ENCODE measurements at places on chromosomes 6 and 20.

GRCh38 chr6:259316-259715 lies 33.0 kb upstream of the DUSP22 start:
- DNase-seq = no peak

DNA sequence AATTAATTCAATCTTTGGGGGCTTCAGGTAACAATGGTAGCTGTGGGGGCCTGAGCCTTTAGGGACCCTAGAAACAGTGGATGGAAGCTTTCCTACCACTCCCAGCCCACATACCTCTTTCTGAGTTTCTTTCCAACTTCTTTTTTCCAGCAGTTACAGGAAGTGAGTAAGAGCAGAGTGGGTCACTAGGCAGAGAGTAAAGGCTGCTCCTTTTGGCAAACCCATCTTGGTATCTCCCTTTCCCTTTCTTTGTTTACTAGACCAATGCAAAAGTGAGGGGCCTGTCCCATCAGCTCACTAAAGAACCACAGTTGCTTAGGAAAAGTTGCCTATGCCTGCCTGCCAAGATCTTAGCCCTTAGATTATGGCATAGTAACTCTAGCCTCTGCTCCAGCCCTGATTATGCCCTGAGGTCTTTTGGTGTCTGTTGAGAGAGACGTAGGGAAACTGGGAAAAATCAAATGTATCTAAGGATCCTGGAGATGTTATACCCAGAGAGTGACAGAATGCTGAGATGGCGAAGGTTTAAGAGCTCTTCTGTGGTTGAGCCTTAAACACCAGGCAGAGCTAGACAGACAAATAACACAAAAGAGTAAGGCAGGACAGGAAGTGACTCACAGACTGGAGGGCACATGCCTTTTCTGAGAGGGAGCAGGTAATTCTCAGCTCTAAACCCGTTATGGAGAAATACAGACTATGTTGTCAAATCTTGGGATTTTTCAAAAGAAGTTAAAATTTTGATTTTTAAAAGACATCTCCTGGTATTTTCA lies 31.3 kb downstream of the TRMT6 start:
- no peak for DNase-seq

- DNase-seq = no peak
Observed at GRCh38 chr20:3815703-3816315, 4.5 kb upstream of the AP5S1 start.

- DNase-seq = no peak
Observed at GRCh38 chr6:98525860-98526259, 308.5 kb upstream of the POU3F2 start.

DNA sequence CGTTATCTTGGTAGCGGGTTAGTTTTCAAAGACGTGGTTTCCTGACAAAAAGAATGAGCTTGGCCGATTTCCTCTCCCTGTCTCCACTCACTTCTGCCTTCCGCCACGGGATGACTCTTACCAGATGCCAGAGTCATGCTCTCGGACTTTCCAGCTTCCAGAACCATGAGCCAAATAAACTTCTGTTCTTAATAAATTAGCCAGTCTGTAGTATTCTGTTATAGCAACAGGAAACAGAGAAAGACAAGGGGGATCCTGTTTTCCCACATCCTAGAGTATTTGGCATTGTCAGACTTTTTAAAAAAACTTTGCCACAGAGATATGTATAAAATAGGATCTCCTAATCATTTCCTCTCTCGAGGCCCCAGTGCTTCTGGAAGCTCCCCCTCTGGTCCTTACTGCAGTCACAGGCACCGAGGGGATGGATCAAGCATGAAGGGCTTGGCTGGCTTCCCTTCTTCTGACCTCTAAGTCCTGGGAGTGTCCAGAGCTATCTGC lies 84.9 kb upstream of the NAA20 start:
- no peak for DNase-seq

DNA sequence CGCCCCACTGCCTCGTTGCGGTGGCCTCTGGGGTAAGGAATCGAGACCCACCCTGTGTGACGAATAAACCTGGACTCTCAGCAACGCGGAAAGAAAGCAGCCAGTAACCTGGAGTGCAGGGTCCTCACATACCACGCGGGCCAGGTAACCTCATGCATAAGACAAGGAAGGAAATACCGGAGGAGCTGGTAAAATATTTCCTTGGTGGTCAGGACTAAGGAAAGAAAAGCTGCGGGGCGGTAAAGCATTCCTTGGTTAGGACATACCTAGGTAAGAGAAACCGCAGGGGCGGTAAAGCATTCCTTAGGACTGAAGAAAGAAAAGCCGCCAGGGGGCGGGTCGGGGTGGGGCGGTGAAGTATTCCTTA lies 80.7 kb downstream of the SYTL3 start:
- DNase-seq = no peak

DNA sequence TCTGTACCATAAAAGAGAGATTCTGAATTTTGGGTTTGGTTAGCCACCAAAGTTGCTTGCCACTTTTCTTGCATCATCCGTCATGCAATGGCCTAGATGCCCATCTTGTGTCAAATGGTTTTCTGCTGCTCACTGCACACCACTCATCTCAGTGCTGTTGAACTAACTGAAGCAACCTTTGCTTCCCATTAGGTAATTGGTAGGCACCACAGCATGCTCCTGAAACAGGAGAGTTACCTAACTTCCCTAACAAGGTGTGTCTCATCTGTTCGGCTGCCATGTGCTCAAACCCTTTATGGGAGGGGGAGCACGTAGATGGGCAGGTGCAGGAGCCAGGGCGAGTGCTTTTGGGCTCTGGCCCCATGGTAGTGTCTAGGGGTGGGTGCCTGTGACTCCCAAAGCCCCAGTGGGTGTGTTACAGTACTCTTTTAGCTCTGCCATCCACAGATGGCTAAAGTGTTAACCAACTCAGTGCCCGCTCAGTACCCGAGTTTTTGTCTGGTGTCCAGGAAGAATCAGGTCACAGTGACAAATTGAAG lies 147.4 kb upstream of the SPACA1 start:
- no peak for DNase-seq

GRCh38 chr20:62902926-62903615 lies 23.2 kb downstream of the DIDO1 start:
- no peak for DNase-seq

GRCh38 chr20:61608275-61609085 lies 356.4 kb downstream of the CDH4 start:
- DNase-seq = no peak

DNA sequence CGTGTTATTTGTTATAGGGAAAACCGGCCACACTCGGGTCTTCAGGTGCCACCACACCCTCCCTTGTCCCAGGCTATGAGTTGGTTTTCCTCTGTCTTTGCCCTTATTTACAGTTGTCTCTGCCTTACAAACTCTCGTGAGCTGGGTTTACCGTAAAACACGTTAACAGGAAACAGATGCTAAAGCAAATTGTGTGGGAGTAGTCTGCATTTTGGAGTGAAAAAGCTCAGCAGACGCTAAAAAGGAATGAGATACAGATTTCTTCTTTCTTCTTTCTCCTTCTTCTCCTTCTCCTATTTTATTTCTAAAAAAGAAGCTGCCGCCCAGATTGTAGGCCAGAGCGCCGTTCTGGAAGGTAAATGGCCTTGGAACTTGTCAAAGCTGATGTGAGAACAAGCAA lies 51.9 kb downstream of the APCDD1L start:
- DNase-seq = no peak

DNA sequence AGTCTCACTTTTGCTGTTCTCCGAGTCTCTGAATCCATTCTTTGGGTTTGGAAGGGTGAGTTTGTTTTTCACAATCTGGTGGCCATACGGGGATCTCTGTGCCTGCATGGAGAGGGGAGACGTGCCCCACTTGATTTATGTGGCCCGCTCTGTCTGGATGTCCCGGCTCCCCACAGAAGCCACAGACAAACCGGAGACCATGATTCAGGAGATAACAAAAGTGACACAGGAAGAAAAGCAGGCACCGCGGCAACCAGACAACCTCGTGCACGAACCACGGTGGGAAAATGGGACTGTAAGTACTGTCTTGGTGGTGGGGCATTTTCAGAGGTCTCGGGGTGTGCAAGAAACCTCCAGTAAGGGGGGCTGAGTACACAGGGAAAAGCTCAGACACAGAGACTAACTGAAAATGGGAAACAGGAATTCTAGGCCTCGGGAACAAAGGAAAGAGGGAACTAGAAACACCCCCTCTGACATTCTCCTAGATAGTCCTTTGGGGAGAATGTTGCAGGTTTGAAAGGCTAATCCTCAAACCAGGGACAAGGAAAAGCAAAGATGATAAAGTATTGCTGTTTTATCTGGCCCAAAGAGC lies 22.1 kb upstream of the ZNF318 start:
- no peak for DNase-seq

DNA sequence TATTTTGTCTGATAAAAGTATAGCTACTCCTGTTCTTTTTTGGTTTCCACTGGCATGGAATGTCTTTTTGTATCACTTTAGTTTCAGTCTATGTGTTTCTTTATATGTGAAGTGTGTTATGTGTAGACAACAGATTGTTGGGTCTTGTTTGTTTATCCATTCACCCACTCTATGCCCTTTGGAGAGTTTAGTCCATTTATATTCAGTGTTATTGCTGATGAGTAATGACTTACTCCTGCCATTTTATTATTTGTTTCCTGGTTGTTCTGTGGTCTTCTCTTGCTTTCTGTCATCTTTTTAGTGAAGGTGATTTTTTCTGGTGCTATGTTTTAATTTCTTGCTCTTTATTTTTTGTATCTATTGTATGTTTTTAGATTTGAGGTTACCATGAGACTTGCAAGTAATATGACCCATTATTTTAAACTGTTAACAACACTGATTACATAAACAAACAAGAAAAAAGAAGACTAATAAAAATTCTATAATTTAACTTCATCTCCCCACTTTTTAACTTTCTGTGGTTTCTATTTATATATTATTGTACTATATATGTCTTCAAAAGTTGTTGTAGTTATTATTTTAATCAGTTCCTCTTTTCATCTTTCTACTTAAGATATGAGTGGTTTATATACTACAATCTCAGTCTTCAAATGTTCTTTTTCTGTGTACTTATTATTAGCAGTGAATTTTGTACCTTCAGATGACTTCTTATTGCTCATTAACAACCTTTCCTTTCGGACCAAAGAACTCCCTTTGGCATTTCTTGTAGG lies 323.4 kb downstream of the BTBD9 start:
- DNase-seq = no peak

- no peak for DNase-seq
Observed at GRCh38 chr6:9168669-9169068, 733.3 kb upstream of the SLC35B3 start.

DNA sequence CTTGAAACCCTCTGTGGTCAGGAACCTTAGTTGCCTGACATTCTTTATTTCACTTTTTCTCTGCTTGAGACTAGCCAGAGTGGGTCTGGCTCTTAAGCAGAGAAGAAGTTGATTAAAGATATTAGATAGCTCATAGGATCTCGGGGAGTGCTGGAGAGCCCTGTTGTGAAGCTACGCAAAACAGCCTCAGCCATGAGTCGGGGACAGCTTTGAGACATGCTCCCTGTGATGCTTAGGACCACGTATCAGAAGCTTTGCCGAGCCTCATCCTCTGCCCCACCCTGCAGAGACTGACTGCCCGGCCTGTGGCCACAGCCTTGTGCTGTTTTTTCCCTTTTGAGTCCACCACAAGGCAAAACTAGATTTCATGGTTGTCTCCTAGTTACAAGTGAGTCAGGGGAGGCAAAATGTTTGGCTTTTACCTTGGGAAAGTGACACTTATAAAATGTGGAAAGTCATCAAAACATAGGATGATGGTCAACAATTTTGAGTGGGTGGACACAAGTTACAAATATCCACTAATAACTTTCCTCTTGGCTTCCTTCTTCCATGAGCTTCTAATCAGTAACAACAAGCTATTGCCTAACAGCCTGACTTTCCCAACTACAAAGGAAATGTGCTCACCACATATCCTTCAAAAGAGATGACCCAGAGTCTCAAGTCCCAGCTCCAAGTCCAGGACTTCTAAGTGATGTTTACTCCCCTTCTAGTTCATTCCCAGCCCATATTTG lies 108.4 kb downstream of the JAG1 start:
- no peak for DNase-seq

DNA sequence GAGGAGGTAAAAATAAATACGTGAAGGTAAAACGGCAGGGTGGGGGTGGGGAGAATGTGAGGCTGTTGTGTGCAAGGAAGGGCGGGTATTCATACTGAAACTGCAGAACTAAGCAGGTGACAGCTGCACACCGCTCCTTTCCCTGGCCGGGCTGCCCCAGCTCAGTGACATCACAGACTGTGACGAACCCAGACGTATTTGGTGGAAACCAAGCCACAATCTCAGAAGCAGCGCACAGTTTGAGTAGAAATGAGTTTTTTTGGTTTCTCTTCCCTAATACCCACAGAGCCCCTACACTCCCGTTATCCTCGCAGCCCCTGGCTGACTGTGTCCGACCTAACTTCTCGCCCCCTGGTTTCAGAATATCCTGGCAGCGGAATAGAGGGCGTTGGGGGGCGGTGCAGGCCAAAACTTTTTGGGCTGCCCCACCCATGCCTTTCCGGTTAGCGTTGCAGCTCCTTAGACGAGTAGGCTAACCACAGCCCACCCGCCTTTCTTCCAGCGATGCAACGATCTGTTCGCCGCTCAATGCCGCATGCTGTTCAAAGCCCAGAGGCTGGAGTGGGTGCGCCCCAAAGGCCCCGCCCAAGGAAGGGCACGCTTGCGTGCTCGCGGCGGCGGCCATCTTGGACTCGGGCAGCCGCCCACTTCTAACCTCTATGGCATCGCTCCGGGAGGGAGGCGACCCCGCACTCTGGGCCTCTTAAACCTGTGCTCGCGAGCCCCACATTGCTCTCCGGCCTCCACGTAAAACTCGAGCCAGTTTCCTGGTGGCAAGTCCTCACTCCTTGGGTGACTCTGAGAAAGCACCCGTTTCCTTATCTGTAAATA lies 9.1 kb downstream of the BAK1 start:
- DNase-seq = peak; percentile 88

DNA sequence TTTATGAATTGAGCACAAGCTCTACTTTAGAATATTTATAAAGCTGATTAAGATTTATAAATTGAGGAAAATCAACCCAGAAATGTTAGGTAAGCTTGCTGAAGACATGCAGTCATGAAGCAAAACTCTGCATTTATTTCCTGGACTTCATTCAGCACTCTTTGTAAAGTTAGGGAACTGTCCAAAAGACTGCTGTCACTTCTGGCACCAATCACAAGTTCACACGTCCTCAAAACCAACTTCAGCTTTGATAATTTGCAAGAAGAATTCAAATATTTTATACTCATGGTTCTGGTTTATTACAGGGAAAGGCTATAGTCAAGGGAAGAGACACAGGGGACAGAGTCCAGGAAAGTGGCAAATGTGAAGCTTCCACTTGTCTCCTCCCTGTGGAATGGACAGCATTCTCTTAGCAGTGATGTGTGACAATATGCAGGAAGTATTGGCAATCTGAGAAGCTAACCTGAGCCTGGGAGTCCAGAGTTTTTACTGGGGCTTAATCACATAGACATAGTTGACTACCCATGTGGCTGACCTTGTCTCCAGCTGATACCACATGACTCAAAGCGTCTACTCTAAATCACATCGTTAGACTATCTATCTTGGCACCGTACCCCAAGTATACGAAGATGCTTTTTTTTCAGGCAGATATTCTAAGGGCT lies 85.4 kb downstream of the PPP1R14C start:
- DNase-seq = no peak

DNA sequence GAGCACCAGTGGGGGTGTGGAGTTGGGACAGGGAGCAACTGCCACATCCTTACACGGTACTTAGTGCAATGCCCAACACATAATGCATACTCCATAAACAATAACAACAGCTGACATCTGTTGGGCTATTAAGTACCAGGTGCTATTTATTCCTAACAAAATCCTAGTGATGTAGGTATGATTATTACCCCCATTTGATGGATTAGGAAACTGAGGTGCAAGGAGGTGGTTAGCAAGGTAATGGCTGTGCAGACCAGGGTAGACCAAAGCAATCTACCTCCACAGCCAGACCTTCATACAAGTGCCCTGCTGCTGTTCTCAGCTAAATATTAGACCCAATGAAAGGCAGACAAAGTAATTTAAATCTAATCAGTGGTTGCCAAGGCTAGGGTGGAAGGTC lies 36.8 kb downstream of the SLC13A3 start:
- no peak for DNase-seq

- no peak for DNase-seq
Observed at GRCh38 chr6:85483846-85484245, 34.0 kb downstream of the NT5E start.
